ENCODE measurements at places on chromosomes 12 and 14.

GRCh38 chr12:93616584-93617101, 44.2 kb downstream of the SOCS2 start:
- DNase-seq = no peak

DNA sequence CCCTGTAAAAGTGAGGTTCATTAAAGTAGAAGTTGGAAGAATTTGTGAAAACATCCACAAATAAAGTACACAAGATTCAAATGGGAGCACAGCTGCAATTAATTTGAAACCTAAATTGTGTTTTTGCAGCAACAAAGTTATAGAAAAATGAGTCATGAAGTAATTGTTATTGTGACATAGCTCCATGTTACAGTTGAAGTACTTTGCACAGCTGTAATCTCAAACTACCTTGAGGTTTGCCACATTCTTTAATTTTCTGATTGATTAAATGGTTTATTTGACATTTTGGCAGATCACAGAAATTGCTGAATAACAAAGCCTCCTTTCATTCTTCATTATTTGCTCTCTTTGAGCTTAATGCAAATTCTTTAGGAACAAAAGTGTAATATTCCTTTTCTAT, 111.3 kb downstream of the RMST start:
- DNase-seq = no peak

- no peak for DNase-seq
These were observed 33.8 kb downstream of the SAMD4A start for GRCh38 chr14:54600717-54601109.

DNA sequence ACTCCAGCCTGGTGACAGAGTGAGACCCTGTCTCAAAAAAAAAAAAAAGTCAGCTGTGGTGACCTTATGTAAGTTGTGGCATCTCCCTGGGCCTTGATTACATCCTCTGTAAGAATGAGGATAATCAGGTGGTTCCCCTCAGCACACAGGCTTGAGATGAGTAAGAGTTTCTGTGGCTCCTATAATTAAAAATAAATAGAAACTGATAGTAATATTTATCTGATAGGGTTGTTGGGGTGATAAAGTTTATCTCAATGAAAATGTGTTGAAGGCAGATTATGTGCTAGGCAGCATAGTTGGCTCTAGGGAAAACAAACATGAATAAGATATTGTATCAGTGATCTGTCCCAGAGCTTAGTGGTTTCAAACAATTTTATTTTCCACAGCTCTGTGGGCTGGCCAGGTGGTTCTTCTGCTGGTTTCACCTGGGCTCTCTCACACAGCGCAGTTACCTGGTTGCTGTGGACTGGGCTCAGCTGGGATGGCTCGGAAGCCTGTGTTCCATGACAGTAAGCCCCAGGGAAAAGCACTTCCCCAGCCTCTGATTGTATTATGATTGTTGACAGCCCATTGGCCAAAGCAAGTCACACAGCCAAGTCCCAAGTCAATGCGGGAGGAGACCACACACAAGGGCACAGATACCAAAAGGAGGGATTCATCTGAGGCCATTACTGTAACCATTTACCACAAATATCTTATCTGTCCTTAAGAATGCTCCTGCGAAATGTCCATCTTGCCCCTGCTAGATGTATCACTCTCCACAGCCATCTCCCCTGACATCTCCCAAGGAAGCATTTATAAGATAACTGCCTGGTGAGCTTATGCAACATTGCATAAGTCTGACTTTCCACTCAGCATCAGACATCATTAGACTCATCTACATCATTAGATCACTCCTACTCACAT, 151.7 kb downstream of the NUAK1 start:
- DNase-seq = no peak

- no peak for DNase-seq
These were observed 358.7 kb downstream of the RAD51B start for GRCh38 chr14:68178282-68178681.

- DNase-seq = no peak
These were observed 55.4 kb downstream of the ARL6IP4 start for GRCh38 chr12:123035841-123036240.

DNA sequence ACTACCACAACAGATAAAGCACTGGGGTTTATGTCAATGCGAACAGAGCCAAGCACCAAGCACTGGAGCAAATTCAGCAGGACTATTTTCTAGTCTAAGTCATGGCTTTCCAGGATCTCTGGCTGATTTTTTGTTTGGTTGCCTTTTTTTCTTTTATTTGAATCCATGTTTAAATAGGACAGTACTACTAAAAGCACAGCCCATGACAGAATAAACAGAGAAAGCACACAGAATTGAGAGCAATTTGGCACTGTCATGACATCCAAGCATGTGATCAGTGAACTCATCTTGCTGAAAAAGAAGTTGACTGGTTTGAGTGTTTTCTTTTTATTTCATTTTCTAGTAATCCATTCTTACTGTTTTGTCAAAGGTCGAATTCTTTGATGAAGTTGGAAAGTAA, 23.1 kb upstream of the RERG start:
- DNase-seq = no peak

- DNase-seq = peak; percentile 16
These were observed at the start of gene COL2A1 for GRCh38 chr12:48004053-48004941. TSS of gene COL2A1 (minus strand) at chr12:48004476. CDS start at chr12:48004321, 155 bp downstream.

- DNase-seq = no peak
These were observed 37.6 kb downstream of the SPTB start for GRCh38 chr14:64841772-64842750.

GRCh38 chr12:93727911-93728310, 50.7 kb downstream of the CRADD start:
- no peak for DNase-seq

DNA sequence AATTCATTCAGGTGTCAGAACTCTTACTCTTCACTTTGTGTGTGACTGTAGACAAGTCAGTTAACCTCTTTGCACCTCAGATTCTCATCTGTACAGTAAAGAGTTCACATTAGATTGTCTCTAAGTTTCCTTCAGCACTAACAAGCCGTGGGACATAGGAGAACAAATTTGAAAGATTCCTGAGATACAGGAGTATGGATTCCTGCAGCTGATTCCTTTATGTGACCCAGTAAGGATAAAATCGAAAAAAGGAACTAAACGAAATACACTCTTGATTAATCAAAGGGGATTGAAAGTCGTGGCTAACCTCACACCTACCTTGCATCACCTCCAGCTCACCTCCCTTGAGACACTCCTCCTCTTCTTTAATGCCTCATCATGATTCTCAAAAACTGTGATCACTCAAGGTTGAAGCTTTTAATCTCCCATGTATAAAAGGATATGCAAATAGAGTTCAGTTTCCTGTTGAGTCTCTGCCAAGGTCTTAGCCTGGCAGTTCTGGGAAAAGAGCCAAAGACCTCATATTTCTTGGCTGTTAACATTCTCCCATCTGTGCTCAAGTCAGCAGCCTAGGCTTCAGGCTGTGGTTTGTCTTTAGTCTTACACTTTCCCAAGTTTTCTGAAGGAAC, 156.6 kb downstream of the DAD1 start:
- DNase-seq = no peak

DNA sequence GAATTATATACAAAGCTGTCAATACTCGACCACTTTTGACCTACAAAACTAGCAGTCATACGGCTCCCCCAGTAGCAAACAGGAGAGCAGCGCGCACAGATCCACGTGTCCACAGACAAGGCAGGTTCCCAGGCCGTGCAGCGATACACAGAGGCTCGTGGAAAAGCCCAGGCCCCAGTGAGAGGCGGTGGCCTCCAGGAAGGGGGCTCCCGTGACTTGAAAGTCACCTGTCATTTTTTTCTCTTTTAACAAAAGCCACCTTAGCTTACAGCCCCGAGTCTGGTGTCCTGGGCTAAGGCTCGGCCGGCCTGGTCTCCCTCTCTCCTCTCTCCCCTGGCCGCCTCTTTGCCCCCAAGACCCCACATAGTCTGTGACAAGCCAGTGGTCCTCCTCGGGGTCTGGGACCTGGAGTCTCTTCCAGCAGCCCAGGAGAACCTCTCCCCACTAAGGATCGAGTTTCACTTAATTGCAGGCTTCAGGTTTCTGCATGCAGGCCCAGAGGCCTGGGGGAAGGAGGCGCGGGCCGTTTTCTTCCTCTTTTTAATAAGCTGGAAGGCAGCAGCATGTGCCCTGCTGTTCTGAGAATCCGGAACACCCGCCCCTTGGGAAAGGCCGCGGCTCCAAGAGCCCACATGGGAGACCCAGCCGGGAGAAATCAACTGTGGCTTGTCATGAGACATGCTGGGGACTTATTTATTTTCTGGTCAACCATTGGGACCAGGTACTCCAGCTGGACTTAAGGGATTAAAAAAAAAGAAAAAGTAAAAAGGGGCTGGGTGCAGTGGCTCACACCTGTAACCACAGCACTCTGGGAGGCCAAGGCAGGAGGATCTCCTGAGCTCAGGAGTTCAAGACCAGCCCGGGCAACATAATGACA, 15.9 kb downstream of the NCOR2 start:
- DNase-seq = no peak

- DNase-seq = no peak
These were observed 44.4 kb downstream of the PRMT8 start for GRCh38 chr12:3535431-3535841.

DNA sequence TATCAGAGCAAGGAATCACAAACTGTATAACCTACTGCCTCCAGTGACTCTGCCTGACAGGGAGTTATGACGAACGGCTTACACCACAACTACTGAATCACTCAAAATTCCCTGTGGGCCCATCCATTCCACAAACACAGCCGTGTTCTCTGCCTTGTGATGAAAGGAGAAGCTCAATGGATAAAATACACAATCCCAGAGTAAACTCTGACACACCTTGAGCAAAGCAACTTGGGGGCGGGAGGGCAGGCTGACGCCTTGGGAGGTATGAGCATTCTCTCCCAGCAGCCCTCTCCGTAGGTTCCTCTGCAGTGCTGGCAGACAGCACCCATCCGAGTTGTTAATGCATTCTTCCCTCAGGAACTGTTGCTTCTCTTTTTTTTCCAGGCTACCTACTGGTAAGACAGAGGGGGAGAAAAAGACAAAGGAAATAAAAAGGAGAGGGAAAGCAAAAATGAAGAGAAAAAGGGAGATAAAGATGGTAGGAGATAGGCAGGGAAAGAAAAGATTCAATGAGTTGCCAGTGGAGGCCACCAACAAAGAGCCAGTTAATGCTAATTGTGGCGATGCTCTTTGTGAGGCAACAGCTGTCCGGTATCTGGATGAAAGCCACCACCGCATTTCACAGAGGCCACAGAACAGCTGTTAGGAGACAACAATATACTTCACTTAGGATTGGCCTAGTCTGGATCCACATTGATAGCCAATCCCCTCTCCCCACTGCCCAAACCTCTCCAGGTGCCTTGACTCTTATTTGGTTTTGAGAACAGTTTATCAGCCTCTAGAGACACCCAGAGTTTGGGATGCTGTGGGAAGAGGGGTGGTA, 4.7 kb upstream of the DIO2 start:
- no peak for DNase-seq

GRCh38 chr14:76647697-76648298, 113.5 kb upstream of the VASH1 start:
- DNase-seq = no peak

DNA sequence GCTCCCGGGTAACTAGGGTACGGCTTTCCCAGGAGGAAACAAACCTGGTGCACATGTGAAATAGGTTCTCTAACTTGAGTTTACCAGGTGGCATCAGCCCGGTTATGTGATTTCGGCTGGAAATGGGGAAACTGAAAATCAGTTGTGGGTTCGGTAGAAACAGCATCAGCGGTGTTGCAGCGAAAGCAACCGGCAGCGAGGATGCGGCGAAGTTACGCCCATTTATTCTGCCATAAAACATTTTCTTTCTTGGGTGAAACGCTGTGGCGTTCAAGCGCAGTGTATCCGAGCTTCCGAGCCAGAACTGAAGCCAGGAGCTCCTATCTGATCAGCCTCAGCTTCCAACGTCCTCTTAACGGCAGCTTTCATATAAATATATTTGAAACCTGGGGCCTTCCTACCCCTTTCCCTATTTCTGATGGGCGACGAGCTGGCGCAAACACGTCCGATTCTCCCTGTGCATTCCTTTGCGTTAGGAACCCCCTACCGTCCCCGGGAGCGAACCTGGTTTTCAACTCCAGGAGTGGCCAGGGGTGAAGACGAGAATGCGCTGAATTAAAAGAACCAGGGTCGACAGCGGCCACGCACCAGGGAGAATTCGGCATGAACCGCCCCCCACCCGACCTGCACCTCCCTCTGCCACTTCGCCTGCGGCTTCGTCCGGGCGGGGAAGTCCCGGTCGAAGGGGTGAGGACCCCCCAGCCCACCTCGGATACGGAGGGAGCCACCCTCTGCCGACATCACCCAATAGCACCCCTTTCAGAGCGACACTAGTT, 1.6 kb downstream of the DPF3 start:
- peak; percentile 18 for DNase-seq

GRCh38 chr12:44930972-44931600, 55.0 kb upstream of the NELL2 start:
- DNase-seq = no peak

DNA sequence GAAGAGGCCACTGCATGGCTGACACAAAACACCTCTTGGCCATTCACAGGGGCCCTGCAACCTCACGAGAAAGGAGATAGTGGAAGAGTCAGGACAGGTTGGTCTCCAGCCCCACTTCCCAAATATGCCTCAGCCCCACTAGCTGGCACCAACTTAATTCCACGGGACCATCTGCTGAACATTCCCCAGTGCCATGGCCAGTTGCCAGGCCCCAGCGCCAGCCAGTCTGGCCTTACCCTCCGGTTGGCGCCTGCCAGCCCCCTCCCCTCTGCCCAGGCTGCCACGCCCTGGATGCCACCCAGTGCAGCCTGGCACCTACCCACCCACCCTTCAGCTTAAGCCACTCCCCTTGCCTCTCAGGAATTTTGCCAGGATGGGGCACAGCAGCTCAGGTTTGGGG, 21.2 kb upstream of the HSPB8 start:
- no peak for DNase-seq

DNA sequence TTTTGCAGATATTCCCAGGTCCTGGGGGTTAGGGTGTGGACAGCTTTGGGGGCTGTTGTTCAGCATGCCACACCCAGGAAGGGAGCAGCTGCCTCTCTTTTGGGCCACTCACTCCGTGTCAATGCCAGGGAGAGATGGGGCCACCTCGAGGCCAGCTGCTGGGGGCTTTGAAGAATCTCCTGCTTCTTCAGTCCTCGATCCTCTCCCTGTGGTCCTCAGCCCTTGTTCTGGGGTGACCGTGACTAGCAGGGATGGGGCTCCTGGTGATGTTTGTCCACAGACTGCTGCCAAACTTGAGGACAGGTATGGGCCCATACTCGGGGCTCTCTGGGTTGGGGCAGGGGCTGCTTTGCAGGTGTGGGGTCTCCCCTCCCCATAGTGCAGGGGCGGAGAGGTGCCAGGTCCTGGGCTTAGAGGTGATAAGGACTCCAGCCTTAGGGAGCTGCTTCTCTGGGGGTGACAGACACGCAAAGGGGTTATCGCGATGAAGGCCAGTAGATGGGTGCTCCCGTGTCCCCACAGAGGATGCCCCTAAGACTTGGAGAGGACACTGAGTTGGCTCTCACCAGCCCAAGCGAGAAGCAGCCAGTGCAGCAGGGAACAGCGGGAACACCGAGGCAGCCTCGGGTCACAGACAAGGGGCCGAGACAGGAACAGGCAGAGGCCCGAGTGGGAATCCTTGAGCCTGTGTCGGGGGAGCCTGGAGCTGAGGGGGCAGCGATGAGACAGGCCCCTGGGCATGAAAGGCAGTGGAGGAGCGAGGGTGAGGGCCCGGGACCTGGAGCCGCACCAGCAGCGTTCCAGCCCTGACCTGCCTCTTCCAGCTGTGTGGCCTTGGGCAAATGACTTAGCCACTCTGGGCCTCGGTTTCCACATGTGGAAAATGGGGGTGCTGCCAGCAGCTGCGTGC, 11.1 kb downstream of the RFLNA start:
- DNase-seq = no peak

- DNase-seq = no peak
These were observed 5.9 kb downstream of the ADGRD1 start for GRCh38 chr12:130959632-130960031.

GRCh38 chr14:101732118-101732517, 29.4 kb upstream of the PPP2R5C start:
- no peak for DNase-seq

- DNase-seq = no peak
These were observed 181.6 kb upstream of the LMNTD1 start for GRCh38 chr12:25734529-25735180.
